ENCODE measurements at places on chromosomes 2 and 18.

- DNase-seq, result no peak
Measured at GRCh38 chr2:72834596-72834995, 8.8 kb upstream of the EXOC6B start.

- no peak for DNase-seq
Measured at GRCh38 chr2:142038826-142039225, 92.0 kb downstream of the LRP1B start.

DNA sequence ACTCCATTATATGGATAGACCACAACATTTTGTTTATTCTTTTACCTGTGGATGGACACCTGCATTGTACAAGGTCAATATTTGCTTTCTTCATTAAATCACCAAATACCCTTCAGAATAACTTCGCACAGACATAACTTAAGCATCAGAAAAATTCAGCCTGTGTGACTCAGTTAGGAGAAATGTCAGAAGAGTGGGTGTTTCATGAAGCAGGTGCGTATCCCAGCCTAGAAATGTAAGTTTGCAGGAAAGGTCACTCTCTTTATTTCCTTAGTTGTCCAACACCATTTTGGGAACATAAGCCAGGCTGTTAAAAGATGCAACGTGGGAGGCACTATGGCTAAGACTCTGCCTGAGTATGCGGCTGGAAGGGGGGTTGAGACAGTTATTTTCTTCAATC lies 48.6 kb upstream of the FHL2 start:
- DNase-seq, result no peak

- no peak for DNase-seq
Measured at GRCh38 chr2:23418461-23418911, 33.5 kb downstream of the KLHL29 start.

- no peak for DNase-seq
Measured at GRCh38 chr2:11738589-11739436, 7.6 kb upstream of the LPIN1 start.

DNA sequence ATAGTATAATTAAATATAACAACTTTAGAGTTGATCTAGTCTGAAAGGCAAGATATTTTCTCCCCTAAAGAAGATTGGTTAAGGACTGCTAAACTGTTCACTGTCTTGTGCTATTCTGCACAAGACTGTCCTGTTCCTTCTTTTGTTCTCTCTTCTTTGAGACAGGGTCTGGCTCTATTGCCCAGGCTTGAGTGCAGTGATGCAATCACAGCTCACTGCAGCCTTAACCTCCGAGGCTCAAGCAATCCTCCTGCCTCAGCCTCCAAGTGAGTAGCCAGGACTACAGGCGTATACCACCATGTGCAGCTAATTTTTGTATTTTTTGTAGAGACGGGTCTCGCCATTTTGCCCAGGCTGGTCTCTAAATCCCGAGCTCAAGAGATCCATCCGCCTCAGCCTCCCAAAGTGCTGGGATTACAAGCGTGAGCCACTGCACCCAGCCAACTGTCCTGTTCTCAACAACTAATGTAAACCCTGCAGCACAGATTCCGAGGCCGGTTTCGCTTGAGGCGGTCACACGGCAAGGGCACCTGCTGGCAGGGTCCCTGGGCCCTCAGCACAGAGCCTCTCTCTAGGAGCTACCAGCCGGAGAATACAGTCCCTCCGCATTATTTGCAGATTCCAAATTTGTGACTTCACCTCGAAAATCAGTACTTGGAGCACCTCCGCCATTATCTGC lies 16.4 kb downstream of the PXDN start:
- DNase-seq, result no peak

DNA sequence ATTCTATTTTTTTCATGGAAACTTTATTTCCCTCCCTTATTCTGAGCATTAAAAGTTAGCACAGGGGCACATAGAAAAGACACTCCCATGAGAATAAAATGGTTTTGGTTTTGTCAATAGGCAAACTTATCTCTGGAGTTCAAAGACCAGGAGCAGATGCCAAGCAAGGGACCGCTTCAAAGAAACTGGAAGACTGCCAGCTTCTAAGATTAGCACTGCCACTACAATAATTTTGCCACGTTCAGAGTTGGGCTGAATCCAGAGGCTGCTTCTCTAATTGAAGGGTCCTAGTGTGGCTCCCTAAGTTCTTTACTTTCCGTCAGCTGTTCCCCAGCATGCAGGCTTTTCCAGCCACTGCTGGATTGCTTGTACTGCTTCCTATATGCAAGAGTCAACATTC lies 681.0 kb upstream of the GCFC2 start:
- DNase-seq, result no peak

DNA sequence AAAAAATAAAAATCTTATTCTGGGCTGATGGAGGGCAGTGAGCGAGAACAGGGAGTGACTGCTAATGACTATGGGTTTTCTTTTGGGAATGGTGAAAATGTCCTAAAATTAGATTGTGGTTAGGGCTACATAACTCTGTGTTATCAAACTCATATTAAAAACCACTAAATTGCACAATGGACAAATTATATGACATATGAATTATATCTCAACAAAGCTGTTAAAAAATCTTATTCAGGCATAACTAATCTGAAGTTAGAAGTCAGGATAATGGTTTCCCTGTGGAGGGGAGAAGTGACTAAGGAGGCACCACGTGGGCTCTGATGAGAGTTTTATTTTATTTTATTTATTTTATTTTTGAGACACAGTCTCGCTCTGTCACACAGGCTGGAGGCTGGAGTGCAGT lies 32.1 kb upstream of the DPP4 start:
- no peak for DNase-seq

GRCh38 chr18:35134791-35135531 lies 93.7 kb downstream of the MAPRE2 start:
- DNase-seq, result no peak

DNA sequence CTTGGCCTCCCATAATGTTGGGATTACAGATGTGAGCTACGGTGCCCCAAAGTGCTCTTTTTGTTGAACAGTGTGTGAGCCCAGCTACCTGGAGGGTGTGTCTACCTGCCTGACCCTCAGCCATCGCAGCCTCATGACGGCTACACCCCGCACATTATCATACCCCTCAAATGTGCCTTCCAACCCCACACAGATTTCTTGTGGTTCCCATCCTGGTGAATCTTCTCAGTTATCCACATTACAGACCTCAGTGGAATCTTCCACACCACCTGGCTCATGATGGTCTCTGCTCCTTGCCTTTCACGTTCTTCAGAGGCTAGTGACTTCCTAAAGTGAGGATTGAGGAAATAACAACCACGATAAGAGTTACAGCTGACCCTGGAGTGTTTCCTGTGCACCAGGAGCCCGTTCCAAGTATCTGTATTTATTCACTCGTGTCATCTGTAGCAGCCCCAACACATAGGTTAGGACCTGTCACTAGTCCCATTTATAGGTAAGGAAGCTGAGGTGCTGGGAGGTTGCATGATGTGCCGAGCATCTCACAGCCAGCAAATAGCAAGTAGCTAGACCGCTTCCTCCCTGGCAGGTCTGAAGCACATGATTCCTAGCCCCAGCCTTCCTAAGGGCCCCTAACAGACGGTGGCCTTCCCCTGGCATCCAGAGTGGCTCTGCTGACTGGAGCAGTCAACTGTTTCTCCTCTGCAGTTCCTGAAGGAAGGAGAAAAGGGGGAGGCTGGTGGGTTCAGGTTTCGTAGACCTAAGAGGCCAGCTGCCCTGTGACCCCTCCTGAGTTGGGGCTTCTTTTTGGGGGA lies 47.3 kb downstream of the TCF7L1 start:
- DNase-seq, result no peak

GRCh38 chr2:121906170-121906569 lies 150.7 kb downstream of the TSN start:
- no peak for DNase-seq

GRCh38 chr2:232798187-232798586 lies 21.8 kb upstream of the KCNJ13 start:
- DNase-seq, result no peak

- no peak for DNase-seq
Measured at GRCh38 chr2:228613133-228613850, 431.8 kb upstream of the SPHKAP start.

DNA sequence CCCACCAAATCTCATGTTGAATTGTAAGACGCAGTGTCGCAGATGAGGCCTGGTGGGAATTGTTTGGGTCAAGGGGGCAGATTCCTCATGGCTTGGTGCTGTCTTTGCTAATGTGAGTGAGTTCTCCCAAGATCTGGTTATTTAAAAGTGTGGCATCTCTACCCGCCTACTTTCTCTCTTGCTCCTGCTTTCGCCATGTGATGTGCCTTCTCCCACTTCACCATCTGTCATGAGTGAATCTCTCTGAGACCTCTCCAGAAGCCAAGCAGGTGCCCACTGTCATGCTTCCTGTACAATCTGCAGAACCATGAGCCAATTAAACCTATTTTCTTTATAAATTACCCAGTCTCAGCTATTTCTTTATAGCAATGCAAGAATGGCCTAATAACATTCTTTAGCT lies 246.6 kb upstream of the CDH20 start:
- DNase-seq, result no peak

DNA sequence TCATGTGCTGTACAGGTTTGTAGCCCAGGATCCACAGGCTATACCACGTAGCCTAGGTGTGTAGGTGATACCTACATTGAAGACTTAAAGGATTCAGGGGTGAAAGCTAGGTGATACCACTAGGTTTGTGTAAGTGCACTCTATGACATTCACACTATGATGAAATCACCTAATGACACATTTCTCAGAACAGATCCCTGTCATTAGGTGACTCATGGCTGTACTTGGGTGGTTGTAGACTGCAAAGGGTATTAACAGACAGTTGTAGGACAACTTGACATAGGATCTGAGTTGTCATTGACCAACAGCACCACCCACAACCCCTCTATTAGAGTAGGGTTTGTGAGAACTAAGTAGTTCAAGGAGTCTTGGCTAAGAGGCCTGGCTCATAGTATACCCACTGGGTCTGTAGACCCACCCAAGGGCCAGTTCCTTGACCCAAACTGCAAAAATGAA lies 27.7 kb upstream of the SMCHD1 start:
- peak; percentile 27 for DNase-seq

GRCh38 chr2:197268786-197269584 lies 41.6 kb downstream of the ANKRD44 start:
- no peak for DNase-seq

DNA sequence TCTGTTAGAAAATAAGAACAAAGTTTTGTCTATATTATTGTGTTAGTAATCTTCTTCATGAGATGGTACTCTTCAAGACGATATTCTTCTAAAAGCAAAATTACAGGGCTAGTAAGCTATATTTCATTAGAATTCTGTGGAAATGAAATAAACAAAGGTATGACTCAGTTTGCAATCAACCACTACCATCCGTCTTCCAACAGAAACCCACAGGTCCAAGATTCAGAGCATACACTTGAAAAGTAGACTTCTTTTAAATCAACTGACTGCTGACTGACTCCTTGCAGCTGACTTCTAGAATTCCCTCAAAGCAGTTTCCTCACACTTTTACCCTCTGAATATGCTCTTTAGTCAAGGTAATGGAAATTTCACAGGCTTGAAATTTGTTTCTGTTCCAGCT lies 193.7 kb downstream of the GCA start:
- no peak for DNase-seq

DNA sequence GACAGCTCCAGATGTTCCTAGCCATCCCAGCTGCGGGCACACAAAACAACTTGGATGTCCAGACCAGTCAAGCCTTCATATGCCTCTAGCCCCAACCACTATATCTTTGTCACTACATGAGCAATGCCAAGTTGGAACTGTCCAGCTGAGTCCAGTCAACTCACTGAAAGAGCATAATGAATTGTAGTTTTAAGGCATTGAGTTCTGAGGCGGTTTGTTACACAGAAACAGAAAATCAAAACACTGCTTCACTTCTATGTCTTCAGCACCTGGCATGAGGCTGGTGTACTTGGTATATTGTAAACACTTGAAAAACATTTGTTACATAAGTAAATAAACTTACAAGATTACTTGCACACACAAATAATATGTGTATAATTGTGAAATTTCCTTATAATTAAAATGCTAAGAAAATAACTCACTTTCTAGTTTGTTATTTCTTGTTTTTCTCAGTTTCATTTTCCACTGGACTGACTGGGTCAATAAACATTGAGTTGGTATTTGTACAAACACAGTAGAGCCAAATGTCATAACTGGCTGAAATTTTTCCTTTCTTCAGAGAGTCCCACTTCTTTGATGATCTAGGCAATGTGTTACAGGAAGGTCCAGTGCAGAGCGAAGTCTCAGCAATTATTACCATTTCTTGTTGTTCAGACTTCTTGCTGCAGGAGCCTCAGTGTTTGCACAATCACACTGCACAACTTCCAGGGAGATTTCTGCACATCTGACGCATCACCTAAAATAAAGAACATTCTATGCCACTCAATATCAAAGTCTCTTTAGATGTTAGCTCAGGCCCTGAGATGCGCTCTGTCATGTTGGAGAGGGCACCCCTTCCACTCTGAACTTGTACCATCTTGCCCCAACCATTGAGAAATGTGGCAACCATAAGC lies 38.2 kb upstream of the DPP4 start:
- DNase-seq, result no peak

GRCh38 chr2:24543252-24543651 lies 52.2 kb downstream of the NCOA1 start:
- DNase-seq, result no peak

DNA sequence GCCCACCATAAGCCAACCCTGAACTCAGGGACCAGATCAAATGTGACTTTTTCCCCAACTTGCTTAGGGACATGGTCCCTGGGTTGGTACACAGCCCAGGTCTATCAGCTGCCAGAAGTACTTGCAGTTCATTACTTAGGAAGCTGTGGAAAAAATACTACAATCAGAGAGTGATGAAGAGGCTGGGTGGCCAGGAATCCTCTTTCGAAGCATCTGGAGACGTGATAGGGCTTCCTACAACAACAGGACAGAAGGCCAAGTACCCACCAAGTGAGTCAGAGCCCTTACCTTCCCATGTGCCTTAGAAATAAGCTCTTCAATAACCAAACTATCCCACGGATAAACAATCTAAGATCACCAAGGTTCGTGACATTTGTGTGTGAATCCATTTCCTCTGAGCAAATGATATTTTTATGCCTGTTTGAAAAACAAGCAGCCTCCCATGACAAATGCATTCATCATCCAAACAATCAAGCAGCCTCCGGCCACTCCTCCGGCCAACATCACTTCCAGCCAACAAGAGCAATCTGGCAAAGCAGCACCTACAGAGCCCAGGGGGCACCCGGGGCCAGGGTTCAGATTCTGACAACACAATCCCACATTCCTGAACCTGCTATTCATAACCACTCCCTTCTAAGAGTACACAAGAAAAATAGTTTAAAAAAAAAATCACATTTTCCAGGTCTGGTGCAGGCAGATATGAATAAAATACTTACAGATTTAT lies 26.4 kb downstream of the TBC1D8 start:
- DNase-seq, result no peak

GRCh38 chr2:120709608-120710041 lies 26.0 kb upstream of the GLI2 start:
- DNase-seq, result no peak

DNA sequence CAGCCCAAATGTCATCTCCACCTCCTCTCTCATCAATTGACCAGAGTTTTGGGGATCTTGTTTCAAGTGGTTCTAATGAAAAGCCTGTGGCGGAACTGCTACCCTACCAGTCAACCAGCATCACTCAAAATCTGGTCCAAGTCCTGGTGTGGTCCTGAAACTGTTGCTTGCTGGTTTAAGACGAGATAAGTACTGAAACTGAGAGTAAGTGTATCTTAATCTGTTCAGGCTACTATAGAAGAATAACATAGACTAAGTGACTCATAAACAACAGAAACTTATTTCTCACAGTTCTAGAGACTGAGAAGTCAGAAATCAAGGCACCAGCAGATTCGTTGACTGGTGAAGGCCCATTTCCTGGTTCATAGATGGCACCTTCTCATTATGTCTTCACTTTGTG lies 879 bp upstream of the GALNT5 start:
- DNase-seq, result no peak

- DNase-seq, result no peak
Measured at GRCh38 chr2:20011276-20012031, 1.0 kb downstream of the MATN3 start.

- DNase-seq, result no peak
Measured at GRCh38 chr2:160471950-160472349, 21.7 kb downstream of the RBMS1 start.
